ENCODE measurements at places on chromosomes 5 and 9.

DNA sequence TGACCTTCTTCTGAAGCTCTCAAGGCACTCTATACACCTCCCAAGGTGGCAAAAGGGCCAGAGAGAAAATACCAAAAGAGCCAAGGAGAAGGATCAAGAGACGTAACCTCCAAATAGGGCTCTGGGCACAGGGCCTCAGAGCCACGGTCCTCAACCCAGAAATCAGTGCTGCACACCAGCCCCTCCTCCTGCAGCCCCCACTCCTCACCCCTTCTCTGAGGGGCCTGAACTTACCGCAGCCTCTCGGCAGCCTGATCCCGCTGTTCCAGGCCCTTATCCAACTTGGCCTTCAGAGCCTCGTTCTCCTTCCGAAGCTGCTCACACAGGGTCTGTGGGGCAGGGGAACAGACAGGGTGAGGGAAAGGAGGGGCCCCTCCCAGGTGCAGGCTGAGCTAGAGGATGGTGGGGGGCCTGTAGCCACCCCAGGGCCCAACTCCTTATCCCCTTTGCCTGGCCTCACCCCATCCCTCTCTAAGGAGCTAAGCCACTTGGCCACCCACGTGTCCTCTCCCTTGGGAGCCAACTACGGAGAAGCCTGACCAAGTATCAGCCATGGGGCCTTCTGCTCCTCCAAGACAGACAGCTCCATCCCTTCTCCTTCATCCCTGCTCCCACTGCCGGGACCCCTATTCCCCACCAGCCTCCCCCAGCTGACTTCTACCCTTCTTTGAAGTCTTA, 28.8 kb downstream of the TNIP1 start:
- DNase-seq, result no peak

DNA sequence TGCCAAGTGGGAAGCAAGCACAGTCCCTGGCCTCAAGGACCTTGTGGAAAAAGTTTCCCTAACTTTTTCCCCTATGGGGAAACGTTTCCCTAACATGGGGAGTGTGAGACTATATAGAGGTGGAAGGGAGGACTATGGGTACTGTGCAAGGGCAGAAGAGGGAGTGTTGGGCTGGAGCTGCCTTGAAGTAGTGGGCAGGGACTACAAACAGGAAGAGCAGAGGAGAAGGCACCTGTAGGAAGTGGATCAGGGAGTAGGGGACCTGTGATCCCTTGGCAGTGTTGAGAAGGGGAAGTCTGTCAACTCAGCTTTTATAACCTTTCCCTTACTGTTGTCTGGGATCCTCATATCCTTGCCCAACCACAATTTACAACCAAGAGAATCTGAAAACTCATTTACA, 1.4 kb downstream of the CMYA5 start:
- DNase-seq, result no peak

GRCh38 chr9:107929443-107929842, 439.9 kb upstream of the KLF4 start:
- peak; percentile 46 for DNase-seq

- no peak for DNase-seq
Observed at GRCh38 chr5:89697581-89697980, 712.0 kb downstream of the CETN3 start.

GRCh38 chr5:154523104-154523503, 45.1 kb upstream of the HAND1 start:
- DNase-seq, result no peak

DNA sequence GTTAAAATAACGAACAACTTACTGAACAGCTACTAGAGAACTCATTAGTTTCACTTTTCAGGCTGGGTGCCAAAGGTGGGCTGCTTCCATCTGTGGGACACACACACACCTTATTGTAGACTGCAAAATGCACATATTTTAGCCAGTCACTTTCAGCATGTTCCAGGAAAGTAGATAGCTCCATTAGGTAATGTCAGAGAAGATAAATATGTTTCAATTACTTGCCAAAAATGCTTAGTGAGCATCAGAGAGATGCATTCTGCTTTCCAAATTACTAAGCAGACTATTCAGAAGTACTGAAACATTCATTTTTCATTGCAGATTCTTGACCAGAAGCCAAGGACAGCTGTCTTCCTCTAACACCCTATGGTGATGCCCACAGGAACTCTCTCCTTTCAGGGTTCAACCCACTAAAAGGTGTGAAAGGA, 56.2 kb upstream of the APC start:
- no peak for DNase-seq

GRCh38 chr9:72213906-72214305, 64.7 kb downstream of the GDA start:
- no peak for DNase-seq

DNA sequence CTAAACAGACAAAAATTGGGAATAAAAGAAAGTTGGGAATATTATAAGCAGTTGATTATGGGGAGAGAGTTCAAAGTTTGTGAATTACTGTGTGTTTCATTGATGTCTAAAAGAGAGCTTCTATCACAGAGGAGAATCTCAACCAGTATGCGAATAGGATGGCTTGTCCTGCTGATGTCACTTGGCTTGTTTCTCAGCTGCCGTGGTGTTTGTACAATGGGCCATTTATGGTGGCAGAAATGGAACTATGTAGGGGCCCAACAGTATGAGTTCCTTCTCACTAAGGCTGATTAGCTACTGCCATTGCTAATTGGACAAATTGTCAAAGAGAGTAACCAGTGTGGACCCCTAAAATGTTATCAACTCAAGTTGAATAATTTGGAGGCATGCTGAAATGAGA, 103.9 kb downstream of the ST8SIA4 start:
- no peak for DNase-seq

- no peak for DNase-seq
Observed at GRCh38 chr5:181063514-181063913, 23.4 kb downstream of the BTNL9 start.

DNA sequence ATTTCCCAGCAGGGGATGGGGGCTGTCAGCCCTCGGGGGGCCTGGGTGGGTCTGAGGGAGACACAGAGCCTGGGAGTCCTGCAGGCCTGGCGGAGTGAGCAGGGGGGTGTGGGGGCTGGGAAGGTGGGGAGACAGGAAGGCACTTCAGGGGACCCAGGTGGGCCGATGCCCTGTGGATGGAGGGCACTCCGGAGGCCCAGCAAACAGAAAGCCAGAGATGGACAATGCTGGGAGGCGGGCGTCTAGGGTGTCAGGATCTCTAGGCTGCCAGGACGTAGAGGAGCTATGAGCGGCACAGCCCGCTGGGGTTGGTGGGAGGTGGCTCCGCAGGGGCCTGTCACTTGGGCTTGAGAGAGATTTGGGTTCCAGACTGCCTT, 87.6 kb upstream of the COL5A1 start:
- no peak for DNase-seq

- no peak for DNase-seq
Observed at GRCh38 chr5:175707751-175708375, 50.0 kb downstream of the HRH2 start.

GRCh38 chr9:120918931-120919842, 7.4 kb downstream of the TRAF1 start:
- DNase-seq, result peak; percentile 30

GRCh38 chr5:1652873-1653697, 129.3 kb upstream of the LPCAT1 start:
- DNase-seq, result no peak

- DNase-seq, result no peak
Observed at GRCh38 chr9:133342570-133342969, 5.4 kb downstream of the MED22 start.

GRCh38 chr9:130847306-130848217, 12.5 kb downstream of the ABL1 start:
- peak; percentile 92 for DNase-seq

- no peak for DNase-seq
Observed at GRCh38 chr9:137087409-137087925, 682 bp downstream of the MAN1B1 start.

Measured in right hindlimb (tissue), 1 donor.